HAP-1 (cell line): ENCODE measurements at places on chromosomes 1 and 21.

DNA sequence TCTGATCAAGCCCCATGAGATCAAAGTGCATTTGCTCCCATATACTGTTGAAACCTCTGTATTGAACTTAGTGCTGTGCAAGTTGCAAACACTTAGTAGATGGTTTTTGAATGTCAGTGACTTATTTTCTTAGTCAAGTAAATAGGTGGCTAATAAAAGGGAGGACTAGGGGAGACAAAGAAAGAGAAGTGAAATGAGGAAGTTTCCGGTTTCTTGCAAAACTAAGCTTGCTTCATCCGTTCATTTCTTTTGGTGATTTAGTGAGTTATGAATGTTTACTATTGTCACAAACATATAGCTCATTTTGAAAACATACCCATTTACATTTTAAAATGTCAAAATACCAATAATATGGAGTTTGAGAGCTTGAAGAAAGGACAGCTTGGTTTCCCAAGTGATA is 23.0 kb downstream of the ADAMTS5 start:
- DNase-seq: no peak

DNA sequence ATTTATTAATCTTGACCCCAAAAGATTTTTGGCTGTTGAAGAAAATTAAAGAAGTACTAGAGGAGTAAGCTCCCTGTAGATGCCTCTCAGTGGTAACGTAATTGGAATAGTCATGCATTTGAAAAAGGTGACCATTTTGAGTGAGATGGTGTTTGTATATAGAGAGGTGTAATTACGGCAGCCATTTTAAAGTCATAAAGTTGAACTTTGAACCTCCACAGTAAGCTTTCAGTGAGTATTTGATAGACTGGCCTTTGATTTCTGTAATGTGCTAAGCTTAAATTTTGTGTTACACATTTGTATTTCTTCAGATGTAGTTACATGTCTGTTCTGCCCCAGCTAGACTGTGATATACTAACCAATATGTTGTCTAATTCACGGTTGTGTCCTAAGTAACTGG is 21.5 kb upstream of the TMCO2 start:
- no peak for DNase-seq

DNA sequence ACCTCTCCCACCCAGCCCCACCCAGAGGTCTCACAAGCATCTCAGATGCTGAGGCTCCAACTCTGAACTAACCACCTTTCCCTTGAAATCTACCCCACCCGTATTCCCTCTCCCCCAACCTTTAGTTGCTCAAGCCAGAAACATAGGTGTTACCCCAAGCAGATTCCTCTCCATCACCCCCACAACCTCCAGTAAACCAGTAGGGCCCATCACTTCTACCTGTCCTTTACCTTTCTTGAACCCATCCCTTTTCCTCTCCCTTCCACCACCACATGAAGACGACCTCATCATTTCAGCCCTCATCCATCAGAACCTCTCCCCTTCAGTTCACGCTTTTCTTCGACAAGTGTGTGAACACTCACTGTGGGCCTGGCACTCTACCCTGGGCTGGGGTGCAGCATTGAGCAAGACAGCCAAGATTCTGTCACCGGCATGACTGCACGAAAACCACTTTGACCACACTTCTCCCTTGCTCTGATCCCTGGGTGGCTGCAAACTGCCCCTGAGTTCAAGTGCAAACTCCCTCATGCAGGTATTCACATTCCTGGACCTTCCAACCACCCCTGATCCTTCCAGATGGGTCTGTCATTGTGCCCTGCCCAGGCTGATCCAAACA is 65.5 kb upstream of the LAPTM5 start:
- DNase-seq: no peak

- no peak for DNase-seq
Measured at GRCh38 chr1:29120947-29121485, 2.7 kb downstream of the TMEM200B start.

DNA sequence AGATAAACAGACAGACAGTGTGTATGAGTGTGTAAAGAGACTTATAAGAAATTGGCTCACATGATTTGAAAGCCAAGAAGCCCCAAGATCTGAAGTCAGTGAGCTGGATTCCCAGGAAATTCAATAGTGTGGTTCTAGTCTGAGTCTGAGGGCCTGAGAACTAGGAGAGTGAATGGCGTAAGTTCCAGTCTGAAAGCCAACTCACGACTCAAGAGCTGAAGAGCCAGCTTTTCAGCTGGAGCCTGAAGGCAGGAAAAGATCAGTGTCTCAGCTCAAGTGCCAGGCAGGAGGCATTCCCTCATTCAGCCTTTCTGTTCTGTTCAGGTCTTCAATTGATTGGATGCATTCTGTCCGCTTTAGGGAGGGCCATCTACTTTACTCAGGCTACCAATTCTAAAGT is 257.2 kb downstream of the PLPP3 start:
- no peak for DNase-seq

- no peak for DNase-seq
Measured at GRCh38 chr1:227937838-227938145, 9.9 kb downstream of the WNT9A start.

- DNase-seq: no peak
Measured at GRCh38 chr1:77220687-77221463, 1.6 kb upstream of the PIGK start.

DNA sequence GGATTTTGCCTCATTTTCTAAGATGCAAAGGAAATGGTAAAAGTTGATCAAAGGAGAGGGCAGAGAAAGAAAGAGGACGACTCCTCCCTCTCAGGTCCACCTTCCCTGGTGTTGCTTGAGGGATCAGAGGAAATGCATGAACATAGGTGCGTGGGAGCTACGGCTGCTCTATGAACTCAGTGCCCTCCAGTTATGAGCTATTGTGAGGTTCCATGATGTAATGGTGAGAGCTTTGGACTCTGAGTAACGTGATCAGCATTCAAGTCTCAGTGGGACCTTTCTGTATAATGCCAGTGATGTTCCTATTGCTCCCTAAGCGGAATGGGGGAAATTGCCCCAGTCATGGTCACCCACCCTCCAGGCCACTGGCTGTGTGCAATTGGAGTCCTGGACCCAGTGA is 25.9 kb upstream of the NBPF3 start:
- DNase-seq: no peak

DNA sequence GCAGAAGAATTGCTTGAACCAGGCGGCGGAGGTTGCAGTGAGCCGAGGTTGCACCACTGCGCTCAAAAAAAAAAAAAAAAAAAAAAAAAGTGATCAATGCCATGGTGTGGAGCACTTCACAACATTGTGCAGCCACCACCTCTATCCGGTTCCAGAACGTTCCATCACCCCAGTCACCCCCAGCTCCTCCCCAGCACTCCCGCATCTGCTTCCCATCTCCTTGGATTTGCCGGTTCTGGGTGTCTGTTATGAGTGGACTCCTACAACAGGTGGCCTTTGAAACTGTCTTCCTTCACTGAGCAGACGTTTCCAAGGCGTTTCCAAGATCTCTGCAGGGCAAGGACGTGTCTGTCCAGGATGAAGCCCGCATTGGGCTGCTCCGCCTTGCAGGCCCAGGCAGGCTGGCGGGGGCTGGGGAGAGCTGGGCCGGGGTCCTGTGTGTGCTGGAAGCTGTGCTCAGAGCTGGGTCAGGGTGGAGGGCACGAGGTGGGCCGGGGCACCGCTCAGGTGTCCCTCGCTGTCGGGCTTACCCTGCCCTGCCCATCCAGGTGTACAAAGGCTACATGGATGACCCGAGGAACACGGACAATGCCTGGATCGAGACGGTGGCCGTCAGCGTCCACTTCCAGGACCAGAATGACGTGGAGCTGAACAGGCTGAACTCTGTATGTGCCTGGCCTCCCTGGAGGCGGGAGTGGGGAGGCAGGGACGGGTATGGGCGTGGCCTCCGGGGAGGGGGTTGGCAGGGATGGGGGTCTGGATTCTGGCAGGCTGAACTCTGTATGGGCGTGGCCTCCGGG is 14.9 kb upstream of the LRRC3 start:
- no peak for DNase-seq

DNA sequence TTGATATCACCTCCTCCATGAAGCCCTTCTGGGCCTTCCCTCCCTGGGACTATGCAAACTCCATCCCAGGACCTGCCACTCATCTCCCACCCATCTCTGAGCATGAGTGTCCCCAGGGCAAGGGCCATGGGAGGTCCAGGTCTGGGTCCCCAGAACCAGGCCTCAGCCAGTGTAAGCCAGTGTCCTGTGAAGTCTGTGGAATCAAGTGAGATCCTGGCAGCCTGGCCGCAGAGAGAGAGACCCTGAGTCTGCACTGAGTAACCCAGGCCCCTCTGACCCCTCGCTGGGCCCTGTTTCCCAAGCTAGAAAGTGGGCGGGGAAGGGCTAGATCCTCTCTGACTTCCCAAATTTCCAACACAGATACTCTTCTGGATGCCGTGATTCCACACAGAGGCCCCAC is 132.7 kb downstream of the DMRTB1 start:
- DNase-seq: no peak

GRCh38 chr1:218459878-218460711 is 115.0 kb downstream of the TGFB2 start:
- DNase-seq: peak; percentile 51

GRCh38 chr1:40868051-40868723 is 6.0 kb upstream of the CITED4 start:
- DNase-seq: no peak

- DNase-seq: no peak
Measured at GRCh38 chr1:196071447-196071846, 536.8 kb downstream of the KCNT2 start.

GRCh38 chr1:185808631-185809030 is 74.4 kb downstream of the HMCN1 start:
- DNase-seq: no peak

DNA sequence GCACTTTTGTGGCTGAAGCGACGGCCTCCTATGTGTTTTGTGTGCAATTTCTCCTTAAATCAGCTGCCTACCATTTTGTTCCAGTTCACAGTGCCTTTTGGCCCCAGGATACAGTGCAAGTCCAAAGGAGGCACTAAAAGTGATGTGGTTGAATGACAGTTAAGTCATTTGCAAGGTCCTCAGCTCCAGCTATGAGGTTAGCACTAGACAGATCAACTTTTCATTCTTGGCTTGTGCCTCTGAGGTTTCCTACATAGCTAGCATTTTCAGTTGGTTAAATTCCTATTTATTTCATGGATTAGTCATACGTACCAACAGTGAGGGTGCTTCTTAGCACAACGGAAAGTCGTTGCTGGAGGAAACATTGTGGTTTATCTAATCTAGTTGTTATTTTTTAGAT is 59.3 kb upstream of the NTPCR start:
- DNase-seq: no peak

- DNase-seq: no peak
Measured at GRCh38 chr1:42691157-42691498, 8.9 kb downstream of the YBX1 start.

DNA sequence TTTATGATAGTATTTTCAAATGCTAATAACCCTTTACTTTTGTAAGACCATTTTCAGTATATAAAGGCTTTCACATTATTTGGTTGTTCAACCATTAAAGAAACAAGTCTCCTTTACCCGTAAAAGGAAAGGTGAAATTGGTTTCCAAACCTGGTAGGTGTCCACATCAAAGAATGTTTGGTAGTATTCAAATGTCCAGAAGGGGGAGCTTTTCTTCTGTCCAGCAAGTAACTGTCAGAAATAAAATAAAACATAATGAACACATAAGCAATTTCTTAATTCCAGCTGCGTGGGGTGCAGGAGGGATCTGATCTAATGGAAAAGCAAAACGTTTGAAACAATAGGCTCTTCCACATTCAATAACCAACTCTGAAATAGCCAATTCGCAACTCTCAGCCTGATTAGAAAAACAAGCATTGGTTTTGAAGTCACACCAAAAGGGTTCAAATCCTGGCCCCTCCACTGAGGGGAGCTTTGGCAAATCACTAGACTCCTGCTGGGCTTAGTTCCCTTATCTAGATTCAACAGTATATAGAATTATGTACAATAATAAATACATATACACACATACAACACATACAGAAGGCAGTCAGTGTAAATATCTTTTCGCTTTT is 11.0 kb downstream of the YIPF1 start:
- no peak for DNase-seq

GRCh38 chr1:203640723-203641502 is 14.3 kb downstream of the ATP2B4 start:
- DNase-seq: no peak

GRCh38 chr1:205391386-205391785 is 30.5 kb downstream of the LEMD1 start:
- DNase-seq: no peak

GRCh38 chr1:8856689-8857412 is 21.6 kb downstream of the ENO1 start:
- DNase-seq: no peak

GRCh38 chr1:197327776-197328364 is 59.8 kb downstream of the CRB1 start:
- DNase-seq: no peak

- no peak for DNase-seq
Measured at GRCh38 chr1:49298304-49298703, 521.6 kb upstream of the BEND5 start.

GRCh38 chr1:235504122-235504493 is at the start of gene B3GALNT2:
TSS of gene B3GALNT2 (minus strand) at chr1:235504452. CDS start at chr1:235504252, 200 bp downstream.
- DNase-seq: no peak

DNA sequence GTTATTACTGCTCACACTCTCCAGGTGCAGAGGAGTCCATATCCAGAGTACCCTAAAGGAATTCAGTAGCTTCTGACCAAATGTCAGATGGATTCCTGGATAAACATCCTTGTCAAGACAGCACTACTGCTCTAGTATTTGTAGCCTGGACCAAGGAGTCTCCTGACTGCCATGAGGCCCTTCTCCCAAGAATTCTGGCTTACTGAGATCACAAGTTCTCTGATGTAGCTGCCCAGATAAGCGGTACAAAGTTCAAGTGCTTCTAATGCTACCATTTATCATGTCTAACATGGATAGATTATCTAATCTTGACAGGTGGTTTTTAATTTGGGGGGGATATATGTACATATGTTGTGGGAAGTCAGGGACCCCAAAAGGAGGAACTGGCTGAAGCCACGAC is 196.6 kb upstream of the HMCN1 start:
- no peak for DNase-seq

DNA sequence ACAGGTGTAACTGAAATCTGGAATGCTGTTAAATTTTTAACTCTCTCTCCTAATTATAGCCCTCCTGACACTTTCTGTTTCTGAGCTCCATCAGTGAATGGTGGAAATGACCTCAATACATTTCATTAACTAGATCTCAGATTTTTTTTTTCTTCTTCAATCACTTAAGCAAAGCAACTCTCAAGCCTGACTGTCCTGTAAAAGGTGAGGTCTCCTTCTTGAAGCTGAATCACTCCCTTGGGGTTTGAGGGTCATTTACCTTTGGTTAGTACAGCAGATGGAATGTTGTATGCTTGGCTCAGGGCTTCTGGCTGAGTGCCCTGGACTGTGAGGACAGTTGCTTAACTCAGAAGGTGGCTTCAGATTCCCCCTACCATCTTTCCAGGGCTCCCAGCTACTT is 518.7 kb downstream of the PTPRC start:
- no peak for DNase-seq

- no peak for DNase-seq
Measured at GRCh38 chr1:65077369-65077768, 70.6 kb upstream of the AK4 start.

DNA sequence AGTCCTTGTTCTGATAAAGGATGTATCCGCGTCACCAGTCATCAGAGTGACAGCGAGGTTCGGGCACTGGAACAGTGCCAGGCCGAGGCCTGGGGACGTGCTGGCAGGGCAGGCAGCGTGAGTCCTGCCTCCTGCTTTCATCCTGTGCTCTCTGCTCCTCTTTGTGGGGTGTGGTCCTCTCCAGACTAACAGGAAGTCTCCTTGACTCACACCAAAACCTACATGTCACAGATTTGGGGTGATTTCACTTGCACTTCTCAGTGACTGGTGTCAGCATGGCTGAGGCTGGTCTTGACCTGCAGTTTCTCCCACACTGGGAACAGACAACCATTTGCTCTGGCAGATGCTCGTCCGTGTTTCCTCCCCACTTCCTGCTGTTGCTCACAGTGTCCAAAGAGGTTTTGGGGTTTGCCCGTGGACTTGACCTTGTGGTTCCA is 8.8 kb upstream of the NLRP3 start:
- DNase-seq: no peak

- no peak for DNase-seq
Measured at GRCh38 chr21:36193200-36193599, 36.6 kb downstream of the DOP1B start.
